GM12892 (cell line): ENCODE measurements at places on chromosomes 7 and 10.
A peak's percentile ranks its signal among the peaks of the same experiment; 100 is the strongest.

- DNase-seq = no peak
These were observed 3.6 kb downstream of the TMEM254 start for GRCh38 chr10:80081801-80082750.

GRCh38 chr7:44383566-44383965, 58.2 kb upstream of the CAMK2B start:
- DNase-seq = no peak

DNA sequence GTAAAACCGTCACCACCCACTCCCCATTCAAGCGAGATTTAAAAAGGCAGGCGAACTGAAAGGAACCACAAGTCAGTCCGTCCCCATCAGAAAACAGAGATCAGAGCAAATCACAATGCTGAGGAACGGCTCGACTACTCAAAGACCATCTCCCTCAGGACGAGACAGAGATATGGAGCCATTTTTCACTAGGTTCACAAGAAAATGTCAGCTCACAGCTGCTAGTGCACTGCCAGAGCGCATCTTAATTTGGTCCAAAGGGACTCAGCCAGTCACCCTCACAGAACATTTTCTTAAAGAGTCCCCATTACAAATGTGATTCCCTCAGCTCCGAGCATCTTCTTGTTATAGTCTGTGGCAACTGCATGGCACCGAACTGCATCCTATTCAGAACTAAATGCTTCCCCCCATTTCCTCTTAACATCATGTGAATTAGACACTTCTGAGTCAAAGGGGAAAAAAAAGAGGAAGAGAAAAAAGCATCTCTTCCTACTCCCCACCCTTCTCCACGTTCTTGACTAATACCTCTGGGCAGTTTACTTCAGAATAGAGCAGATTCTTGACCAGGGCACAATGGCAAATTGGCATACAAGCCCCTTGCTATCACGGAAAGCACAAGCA, 683.9 kb downstream of the MAGI2 start:
- DNase-seq = peak; percentile 12

GRCh38 chr7:51015581-51015980, 232.9 kb upstream of the GRB10 start:
- no peak for DNase-seq

GRCh38 chr7:41391818-41392217, 311.1 kb downstream of the INHBA start:
- no peak for DNase-seq

- no peak for DNase-seq
These were observed 86.5 kb downstream of the GSDME start for GRCh38 chr7:24670782-24671181.

GRCh38 chr7:133048589-133048988, 33.3 kb downstream of the CHCHD3 start:
- no peak for DNase-seq

- no peak for DNase-seq
These were observed 75.0 kb downstream of the GPR26 start for GRCh38 chr10:123741146-123741545.

- no peak for DNase-seq
These were observed 617.2 kb downstream of the GRM8 start for GRCh38 chr7:126635545-126635944.

DNA sequence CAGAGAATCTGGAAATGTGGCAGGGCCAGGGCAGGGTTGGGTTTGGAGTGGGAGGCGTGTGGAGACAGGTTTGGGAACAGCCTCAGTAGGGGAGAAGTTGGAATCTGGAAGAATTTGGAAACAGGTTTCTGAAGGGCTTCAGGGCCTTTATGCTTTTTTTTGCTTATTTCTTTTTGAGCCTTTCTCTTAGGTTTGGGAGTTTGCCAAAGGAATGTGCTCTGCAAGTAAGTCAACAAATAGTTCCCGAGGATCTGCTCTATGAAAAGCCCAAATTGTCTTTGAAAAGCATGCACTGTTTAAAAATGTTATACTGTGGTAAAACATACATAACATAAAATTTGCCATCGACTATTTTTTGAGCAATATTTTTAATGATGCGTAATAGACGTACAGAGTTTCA, 86.7 kb upstream of the ADRB1 start:
- no peak for DNase-seq

- no peak for DNase-seq
These were observed 111.7 kb downstream of the GPR26 start for GRCh38 chr10:123777881-123778280.
